ENCODE measurements at places on chromosomes 13 and 19.

GRCh38 chr13:44259045-44260027 is 114.3 kb upstream of the SERP2 start:
- peak; percentile 69 for DNase-seq

DNA sequence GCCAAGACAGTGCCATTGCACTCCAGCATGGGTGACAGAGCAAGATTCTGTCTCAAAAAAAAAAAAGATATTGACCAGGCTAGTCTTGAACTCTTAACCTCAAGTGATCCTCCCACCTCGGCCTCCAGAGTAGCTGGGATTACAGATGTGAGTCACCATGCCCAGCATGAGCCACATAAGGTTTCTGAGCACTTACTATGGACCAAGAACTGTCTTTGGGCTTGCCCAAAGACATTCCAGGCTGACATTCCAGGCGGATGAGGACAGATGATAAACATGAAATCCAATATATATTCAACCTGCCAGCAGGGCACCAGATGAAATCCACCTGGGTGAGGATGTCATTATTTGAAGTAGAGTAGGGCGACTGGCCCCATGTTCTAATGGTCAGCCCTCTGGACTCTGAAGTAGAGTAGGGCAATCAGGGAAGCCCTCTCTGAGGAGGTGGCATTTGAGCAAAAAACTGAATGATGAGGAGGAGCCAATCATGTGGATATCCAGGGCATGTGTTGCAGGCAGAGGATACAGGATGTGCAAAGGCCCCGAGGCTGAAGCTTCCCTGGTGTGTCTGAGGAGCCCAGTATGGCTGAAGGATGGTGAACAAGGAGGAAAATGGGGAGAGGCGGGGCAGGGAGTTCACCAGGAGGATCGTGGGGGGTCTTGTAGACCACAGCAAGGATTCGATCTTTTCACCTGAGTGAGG is 4.0 kb downstream of the C19orf38 start:
- DNase-seq = no peak

- DNase-seq = no peak
Measured at GRCh38 chr13:86155756-86156155, 356.5 kb upstream of the SLITRK6 start.

DNA sequence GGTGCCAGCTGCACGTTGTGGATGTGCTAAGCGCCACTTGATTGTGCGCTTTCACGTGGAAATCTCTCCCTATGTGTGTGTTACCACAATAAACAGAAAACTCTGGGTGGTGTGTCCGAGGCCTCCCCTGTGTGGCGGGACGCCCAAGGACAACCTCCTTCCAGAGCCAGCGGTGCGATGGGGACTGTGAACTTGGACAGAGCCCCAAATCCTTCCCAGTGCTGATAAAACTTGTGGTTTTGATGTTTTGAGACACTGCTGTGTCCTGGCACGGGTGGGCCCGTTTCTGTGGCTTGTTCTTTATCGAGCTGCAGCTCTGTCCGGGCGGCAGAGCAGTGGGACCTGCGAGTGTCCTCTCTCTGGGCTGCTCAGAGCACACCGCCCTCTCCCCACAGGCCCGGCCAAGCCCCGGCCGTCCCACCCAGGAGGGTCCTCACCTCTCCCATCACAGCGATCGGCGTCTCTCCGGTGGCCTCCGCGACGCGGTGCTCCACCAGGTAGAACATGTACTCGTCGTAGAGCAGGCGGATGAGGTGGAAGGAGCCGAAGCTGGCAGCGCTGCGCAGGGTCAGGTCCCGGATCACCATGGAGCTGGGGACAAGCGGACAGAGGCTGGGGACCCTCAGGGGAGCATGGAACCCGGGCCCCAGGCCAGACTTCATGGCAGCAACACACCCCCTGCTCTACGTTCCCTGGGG is 18.8 kb upstream of the RANBP3 start:
- DNase-seq = no peak

- no peak for DNase-seq
Measured at GRCh38 chr19:51794885-51795490, at the start of gene FPR3. Gene FPR3 (plus strand): TSS chr19:51795157. CDS start chr19:51823749, 28,592 bp downstream.
